Cortex of kidney (tissue), 1 donor: ENCODE measurements at places on chromosomes 1 and 21.

DNA sequence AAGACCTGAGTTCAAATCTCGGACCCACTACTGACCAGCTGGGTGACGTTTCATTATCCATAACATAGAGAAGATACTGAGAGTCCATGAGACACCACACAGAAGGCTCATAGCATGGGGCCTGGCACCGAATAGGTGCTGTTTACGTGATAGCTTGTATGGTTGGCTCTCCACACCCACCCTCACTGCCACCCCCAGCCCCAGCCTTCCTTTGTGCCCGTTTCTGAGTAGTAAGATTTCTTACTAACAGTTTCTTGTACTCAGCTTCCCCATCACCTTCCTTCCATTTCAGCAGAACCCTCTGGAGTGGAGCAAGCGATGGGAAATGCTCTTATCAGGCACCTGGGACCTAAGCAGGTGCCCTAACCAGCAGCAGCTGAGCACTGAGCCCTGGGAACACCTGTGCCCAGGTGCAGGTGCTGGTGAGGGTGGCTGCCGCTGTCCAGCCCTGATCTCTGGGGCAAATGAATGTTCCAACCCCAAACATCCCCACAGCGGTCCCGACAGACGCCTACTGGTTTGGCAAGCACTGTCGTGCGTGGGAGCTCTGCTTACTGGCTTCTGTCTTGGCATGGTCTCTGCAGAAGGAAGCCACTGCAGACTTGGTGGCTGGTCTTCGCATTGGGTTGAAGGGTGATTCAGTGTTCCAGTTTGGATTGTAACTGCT lies 225.4 kb downstream of the CAMTA1 start:
- DNase-seq, result no peak

GRCh38 chr21:32842146-32842545 lies 70.6 kb upstream of the PAXBP1 start:
- no peak for DNase-seq

GRCh38 chr1:65691972-65692371 lies 100.7 kb upstream of the PDE4B start:
- no peak for DNase-seq

DNA sequence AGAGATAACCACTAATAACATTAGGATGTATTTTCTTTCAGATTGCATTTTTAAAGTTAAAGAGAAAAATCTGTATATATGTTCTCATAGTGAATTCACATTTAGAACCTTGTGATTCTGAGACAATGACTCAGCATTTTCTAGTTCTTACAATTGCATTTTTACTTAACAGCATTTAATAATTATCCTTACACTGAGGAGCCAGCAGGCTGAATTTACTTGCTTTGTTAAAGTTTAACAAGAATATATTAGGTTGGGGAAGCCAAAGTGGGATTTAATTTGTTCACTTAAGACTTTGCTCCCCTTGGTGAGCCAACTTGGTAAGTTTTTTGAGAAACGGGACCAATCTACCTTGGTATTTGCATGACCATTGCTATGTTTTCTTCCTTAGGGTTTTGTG lies 4.5 kb downstream of the PATJ start:
- DNase-seq, result no peak

DNA sequence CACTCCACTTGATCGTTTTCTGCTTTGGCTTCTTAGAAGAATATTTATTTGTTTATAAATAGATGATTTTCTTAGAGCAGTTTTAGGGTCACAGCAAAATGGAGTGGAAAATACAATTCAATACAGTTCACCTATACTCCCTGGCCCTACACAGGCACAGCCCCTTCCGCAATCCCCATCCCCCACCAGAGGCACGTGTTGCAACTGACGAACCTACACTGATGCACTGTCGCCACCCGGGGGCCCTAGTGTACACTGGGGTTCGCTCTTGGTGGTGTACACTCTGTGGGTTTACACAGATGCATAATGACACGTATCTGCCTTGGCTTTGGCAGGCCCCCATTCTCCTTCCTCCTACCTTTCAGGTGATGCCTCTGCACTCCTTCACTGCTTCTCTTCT lies 8.0 kb downstream of the ECHDC2 start:
- no peak for DNase-seq

GRCh38 chr1:30883389-30884172 lies 25.0 kb downstream of the SDC3 start:
- DNase-seq, result no peak

DNA sequence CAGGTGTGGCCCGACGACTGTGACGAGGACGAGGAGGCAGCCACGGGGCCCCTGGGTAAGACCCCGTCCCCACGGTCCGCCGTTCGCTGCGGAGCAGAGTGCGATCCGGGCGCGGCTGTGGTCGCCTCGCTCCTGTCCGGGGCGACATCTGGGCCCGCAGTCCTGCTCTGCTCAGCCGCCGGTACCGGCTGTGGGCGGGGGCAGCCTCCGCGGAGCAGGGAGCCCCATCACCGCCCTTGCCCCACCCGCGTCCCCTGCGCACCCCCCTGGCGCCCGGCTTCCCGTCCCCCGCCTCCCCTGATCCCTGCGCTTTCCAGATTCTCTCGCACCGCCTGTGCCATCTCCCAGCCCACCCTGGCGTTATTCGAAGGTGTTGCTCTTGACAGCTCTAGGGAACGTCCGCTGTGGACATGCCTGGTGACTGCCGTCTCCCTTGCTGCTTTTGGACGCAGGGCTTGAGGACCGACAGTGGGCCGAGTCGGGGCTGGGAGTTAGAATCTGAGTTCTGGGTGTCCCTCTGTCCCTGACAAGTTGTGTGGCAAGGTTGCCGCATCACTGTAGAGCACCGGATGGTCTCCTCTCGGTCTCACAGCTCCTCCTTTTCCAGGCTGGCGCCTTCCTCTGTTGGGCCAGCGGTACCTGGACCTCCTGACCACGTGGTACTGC lies 596 bp downstream of the TOR3A start:
- DNase-seq, result no peak

GRCh38 chr1:225250432-225250831 lies 177.4 kb downstream of the LBR start:
- DNase-seq, result no peak

GRCh38 chr1:109639063-109639840 lies 16.6 kb upstream of the GSTM4 start:
- DNase-seq, result no peak

- no peak for DNase-seq
These were observed 66.1 kb upstream of the TMPRSS2 start for GRCh38 chr21:41573902-41574690.

DNA sequence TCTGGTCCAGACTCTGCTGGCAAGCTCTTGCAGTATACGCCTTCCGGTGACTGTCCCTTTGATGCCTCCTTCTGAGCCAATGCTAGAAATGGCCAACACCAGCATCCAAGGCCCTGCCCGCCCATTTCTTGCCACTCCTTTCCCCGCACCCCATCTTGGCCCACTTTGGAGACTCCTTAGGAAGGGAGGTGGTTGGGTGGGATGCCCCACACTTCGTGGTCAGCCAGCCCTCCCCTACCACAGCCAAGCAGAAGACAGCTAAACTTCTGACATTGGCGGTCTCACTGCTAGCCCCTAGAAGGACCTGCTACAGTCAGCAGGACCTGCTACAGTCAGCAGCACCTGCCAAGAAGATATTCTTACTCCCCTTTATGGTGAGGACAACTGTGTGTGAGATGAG lies 73.5 kb upstream of the CLDN14 start:
- no peak for DNase-seq

- no peak for DNase-seq
These were observed 11.6 kb upstream of the IFNGR2 start for GRCh38 chr21:33391656-33392055.

- no peak for DNase-seq
These were observed 513.0 kb downstream of the PTPRC start for GRCh38 chr1:199151634-199152425.

DNA sequence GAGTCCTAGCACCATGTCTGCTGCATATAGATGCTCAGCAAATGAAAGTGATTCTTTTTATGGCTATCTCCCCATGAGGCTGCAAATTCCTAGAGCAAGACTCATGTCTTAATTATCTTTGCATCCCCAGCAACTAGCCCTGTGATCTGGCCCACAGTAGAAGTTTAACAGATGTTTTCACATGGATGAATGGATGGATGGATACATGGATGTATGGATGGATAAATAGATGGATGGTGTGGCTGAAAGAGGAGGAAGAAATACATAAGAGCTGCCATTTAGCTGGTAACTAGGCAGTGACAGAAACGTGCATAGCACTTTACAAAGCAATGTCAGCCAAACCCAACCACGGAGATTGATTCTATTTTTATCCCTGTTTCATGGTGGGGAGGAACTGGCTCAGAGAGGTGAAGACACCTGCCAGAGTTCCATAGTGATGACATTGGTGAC lies 32.7 kb upstream of the ZBTB40 start:
- DNase-seq, result no peak

- DNase-seq, result no peak
These were observed 350.9 kb downstream of the ST6GALNAC3 start for GRCh38 chr1:76425201-76426145.

DNA sequence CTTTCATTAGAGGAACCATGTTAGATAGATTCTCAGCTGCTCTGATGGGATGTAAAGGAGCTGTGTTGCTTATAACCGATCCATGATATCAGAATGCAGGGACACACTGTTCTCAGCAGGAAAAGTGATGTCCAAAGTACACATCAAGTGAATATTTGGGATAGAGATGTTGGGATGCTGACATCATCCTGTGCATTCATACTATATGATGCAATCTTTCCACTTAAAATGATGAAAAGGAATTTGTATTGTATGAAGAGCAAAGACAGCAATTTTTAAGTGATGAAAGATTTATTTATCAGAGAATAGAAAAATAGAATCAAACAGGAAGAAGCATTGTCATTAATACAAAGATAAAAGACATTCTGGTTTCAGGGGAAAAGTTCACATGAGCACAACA lies 110.1 kb downstream of the ERG start:
- DNase-seq, result no peak

DNA sequence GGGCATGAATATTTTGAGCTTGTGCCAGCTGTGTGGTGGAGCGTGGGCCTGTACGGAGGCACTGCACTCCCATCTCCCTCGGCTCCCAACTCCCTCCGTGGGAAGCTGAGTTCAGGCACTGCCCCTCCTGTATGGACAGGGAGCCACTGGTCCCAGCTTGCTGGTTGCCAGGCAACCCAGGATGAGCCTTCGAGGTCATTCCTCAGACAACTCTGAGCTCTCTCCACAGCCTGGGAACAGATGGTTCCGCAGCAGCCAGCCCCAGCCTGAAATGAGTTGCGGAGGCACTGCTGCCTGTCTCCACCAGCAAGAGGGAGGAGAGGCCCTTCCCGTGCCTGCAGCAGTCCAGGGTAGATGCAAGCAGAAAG lies 58.4 kb upstream of the TENT5B start:
- no peak for DNase-seq

GRCh38 chr1:11981378-11982009 lies 1.2 kb downstream of the MFN2 start:
- DNase-seq, result no peak

DNA sequence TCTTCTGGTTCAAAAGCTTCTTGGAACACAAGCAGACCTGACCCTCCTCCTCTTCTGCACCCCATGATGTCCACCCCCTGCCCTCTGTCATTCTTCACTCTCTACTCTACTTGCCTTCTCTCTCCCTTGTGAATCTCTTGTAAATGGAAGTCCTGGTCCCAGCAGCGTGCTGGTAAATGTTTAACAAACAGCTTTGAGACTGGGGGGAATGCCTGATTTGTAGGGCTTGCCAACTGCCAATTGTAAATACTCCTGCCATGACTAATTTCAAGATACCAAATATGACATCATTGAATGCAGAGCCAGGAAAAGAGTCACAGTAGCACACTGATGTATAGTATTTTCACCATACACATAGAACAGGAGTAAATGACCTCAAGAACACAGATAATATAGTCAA lies 40.9 kb upstream of the LRRN2 start:
- no peak for DNase-seq

- no peak for DNase-seq
These were observed 149.8 kb downstream of the PTPRC start for GRCh38 chr1:198788561-198789064.

- DNase-seq, result no peak
These were observed 96.6 kb downstream of the SEC16B start for GRCh38 chr1:177873238-177873637.

GRCh38 chr1:78854556-78854955 lies 152.0 kb downstream of the ADGRL4 start:
- DNase-seq, result no peak

DNA sequence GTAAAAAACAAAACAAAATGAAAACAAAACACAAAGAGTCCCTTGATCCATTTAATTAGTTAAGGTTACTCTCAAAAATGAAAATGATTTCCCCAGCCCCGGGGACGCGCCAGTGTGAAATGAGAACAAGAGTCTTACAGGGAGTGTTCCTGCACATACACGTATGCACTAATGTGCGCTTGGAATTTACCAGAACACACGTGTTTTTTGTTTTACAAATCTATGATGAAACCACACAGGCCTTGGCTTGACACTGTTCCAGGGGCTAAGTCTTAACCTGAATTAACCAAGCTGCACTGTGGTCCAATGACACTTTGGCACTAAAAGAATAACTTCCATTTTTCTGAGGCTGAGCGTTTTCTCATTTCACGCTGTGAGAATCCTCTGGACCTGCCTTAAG lies 63.7 kb downstream of the SLC45A1 start:
- no peak for DNase-seq
